GM23338 (cell line): ENCODE measurements at places on chromosomes 13 and 19. TPM values are rescaled to one million over a fixed set of nuclear protein-coding genes. Genes with fewer than 3 reads are reported as not detected.

The ZNF443 gene
- total RNA-seq: 9.6 and 10.0 TPM in 2 replicates

The KCNRG gene
- total RNA-seq: 3.3 TPM in 1 of 2 replicates, not detected in the other

The ZNF486 gene
- total RNA-seq: 37.6 and 38.9 TPM in 2 replicates

The C1QTNF9B gene
- total RNA-seq: 0.28 and 1.7 TPM in 2 replicates

The NCCRP1 gene
- total RNA-seq: 3.8 and 6.2 TPM in 2 replicates

DNA sequence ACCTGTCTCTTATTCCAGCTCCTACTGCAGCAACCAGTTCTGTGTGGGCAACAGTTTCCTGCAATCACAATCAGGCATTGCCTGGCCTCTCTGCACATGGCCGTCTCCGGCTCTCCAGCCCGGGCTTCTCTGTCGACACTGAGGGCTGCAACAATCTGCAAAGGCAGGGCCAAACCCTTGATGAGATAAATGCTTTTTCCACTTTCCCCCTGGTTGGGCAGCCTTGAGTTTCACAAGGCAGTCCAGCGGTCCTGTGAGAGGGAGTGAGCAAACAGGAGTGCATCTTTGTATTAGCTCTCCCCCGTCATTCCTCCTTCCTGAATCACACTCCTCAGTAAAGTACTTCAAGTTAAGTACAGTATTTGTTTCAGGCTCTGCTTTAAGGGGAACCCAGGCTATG, 40.7 kb upstream of the VWA8 start:
- H3K27ac ChIP-seq: 0 out of 2 replicates have a peak overlapping the region, but pooled peaks have one; percentile 10
- H3K4me3 ChIP-seq: no peak overlapping the region
- no peaks in the 10 kb centered on the region for H3K36me3 ChIP-seq

DNA sequence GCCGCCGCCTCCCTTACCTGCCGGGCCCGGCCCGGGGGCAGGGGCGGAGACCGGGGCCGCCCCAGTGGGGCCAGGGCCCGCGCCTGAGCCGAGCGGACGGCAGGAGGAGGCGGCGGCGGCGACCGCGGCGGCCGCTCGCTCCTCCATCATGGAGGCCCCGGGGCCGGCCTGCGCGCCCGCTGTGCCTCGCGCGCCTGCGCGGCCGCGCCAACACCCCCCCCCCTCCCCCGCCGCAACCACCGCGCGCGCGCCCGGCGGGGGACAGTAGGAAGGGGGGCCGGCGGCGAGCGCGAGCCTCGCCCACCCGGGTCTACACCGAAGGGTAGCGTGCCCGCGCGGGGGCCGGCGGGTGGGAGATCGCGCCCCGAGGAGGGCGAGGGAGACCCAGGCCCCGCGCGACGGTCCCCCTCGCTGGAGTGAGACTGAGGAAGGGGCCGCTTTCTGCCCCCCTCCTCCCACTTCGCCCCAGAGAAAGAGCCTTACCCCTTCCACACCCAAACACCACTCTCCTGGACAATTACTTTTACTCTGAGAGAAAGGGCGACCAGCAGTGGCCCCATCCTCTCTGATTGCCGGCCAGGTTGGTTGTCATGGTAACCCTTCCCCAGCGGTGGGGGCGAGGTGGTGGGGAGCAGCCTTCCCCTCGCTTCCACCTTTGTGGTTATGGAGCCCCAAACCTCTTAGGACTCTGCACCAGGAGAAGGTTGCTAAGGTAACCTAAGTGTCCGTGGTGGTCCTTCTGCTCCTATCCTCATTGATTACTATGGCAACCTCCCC, at the start of gene STRN4:
TSS of gene STRN4 (minus strand) at position 170 of the 777 bp plus-strand sequence. CDS start at position 150, 20 bp downstream.
- H3K27ac ChIP-seq: 0 out of 2 replicates have a peak within 1 kb of the TSS, but pooled peaks have one; percentile 5
- DNase-seq: peak; percentile 64
- peak within 1 kb of the TSS; percentile 93 for H3K4me3 ChIP-seq
- no peaks in the 10 kb centered on the region for H3K27me3 ChIP-seq
- H3K36me3 ChIP-seq: peaks cover 4% of the 10 kb centered on the region; the same call in 1 of the 2 replicates

DNA sequence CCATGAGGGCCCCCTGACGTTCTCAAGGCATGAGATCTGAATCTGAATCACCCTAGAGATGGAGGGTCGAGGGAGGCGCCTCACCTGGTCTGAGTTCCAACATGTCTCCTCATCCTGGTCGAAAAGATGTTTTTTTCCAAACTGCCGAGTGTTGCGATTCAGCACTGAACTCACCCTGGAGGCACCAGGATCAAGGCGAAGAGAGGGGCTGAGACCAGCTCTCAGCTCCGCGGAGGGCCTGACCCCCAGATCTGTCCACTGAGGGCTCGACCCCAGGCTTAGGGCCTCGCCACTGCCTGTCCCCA, 555 bp downstream of the NR2C2AP start:
- peaks cover 37% of the 10 kb centered on the region for H3K27me3 ChIP-seq
- H3K27ac ChIP-seq: no peak overlapping the region
- H3K4me3 ChIP-seq: peak overlapping the region; percentile 96
- H3K4me1 ChIP-seq: 0 out of 2 replicates have a peak, but pooled peaks cover 6% of the 10 kb centered on the region

GRCh38 chr13:58706421-58706820, 1074.9 kb downstream of the PCDH17 start:
- no peak overlapping the region for H3K27ac ChIP-seq
- DNase-seq: no peak
- no peak overlapping the region for H3K4me3 ChIP-seq
- no peaks in the 10 kb centered on the region for H3K27me3 ChIP-seq
- H3K4me1 ChIP-seq: no peaks in the 10 kb centered on the region

- peaks cover 57% of the 10 kb centered on the region for H3K4me1 ChIP-seq
- H3K27me3 ChIP-seq: no peaks in the 10 kb centered on the region
These were observed 8.8 kb downstream of the ZNF787 start for GRCh38 chr19:56112313-56112709.

GRCh38 chr19:51503896-51504295, 2.3 kb upstream of the SIGLEC12 start:
- H3K27ac ChIP-seq: no peak overlapping the region
- H3K4me3 ChIP-seq: no peak overlapping the region
- no peaks in the 10 kb centered on the region for H3K27me3 ChIP-seq
- H3K4me1 ChIP-seq: no peaks in the 10 kb centered on the region
- no peak for DNase-seq

DNA sequence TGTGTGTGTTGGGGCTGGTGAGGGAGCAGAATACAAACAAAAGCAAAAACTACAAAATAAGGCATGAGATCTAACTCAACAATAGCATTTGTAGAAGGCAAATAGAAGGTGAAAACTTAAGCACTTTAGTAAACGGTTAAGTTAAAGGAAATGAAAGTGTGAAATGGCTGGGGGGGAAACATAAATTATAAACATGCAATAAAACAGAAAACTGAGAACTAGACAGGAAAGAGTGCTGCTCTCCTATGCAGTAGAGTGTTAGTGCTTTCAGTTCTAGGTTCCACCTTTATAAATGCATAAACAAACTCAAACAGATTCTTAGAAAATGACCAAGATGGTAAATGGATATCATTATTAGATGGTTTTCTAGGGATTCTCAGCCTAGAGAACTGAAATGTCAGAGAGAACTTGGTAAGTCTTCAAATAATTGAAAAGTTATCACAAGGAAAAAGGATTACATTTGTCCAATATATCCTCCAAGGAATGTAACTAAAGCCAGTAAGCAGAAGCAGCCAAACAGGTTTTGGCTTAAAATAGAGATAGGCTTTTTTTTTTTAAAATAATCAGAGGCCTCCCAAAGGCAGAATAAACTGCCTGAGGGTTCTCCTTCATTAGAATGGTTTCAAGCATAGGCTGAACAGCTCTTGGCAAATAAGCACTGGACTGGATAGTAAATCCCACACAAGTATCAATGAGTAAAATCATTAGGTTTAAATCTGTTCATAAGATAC, 23.3 kb downstream of the RBM26 start:
- DNase-seq: peak; percentile 27
- H3K36me3 ChIP-seq: peaks cover 3% of the 10 kb centered on the region; the same call in 1 of the 2 replicates
- H3K27me3 ChIP-seq: no peaks in the 10 kb centered on the region
- H3K4me1 ChIP-seq: peaks cover 23% of the 10 kb centered on the region
- no peak overlapping the region for H3K4me3 ChIP-seq

DNA sequence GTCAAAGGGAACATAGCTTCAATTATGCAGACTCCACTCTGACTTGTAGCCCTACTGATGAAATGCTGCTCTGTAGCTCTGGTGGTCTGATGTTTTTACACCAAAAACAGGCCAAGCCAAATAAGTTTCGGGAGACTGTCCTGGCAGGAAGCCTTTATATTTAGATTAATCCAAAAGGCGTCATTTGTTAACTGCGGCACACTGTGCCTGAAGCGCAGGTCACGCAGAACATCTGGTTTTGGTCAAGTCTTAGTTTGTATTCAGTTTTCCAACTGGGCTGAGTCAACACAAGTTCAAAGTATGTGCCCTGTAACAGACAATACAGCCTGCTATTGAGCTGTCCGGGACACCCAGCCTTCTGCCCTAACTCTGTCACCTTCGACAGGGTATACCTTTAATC, 154.6 kb upstream of the IPO5 start:
- no peak overlapping the region for H3K27ac ChIP-seq
- no peak for DNase-seq
- H3K4me1 ChIP-seq: no peaks in the 10 kb centered on the region; the same call in 1 of the 2 replicates
- H3K4me3 ChIP-seq: no peak overlapping the region
- peaks cover 1% of the 10 kb centered on the region; the same call in 1 of the 2 replicates for H3K36me3 ChIP-seq

DNA sequence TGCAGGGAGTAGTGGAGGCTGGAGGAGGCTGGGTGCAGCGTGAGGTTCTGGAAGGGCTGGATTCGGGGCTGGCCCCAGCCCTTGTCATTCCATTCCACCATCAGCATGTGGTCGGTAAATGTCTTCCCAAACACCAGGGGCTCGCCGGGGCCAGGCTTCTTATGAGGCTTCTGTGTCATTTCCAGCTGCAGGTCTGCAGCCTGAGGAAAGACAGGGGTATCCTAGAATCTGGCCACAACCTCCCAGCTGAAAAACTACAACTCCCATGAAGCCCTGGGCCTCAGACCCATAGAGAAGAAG, 4.4 kb downstream of the BCAT2 start:
- peak; percentile 94 for DNase-seq
- H3K27ac ChIP-seq: no peak overlapping the region
- peaks cover 17% of the 10 kb centered on the region for H3K4me1 ChIP-seq
- H3K4me3 ChIP-seq: no peak overlapping the region
- H3K27me3 ChIP-seq: peaks cover 8% of the 10 kb centered on the region; the same call in 1 of the 2 replicates
